ENCODE measurements at places on chromosomes 3 and 15.
A peak's percentile ranks its signal among the peaks of the same experiment; 100 is the strongest.

DNA sequence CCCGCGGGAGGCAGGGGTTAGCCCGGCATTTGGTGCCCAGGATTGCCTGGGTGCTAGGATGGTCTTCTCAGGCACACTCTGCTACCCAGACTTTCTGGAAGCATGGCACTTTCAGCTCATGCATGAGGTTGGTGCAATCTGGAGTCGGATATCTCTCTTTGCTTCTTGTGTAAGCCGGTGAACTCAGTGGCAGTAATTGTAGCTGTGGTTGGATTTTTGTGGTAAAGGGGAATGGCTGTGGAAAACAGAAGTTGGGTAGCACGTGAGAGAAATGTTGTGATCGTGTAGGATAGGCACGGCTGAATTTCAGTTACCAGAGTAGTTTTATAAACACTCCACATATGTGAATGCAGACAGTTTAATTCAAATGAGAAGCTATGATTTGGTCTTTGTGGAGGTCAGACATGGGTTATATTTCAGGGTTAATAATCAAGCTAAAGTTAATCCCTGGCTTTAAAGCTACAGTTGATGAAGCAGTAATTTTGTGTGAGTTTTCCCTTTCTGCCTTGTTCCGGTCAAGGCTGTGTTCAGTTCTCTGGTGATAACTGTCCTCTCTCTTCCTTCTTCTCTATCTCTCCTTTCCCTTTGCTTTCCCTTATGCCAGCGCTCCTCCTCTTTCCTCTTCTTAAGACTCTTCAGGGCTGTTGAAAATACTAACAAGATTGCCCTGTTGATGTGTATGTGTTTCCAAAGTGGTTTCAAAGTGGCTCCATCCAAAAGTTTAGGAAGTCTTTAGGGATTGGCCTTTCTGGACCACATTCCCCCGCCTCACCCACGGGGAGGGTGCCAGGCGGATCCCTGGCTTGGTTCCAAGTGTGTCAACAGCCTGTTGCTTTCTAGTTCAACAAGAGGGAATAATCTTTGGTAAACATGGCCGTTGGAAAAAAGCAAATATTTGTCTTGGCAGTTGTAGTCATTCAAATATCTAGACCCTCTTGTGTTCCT is 404.6 kb upstream of the C2CD4B start:
- no peak for DNase-seq

- DNase-seq: peak; percentile 44
These were observed 42.9 kb downstream of the TNFAIP8L3 start for GRCh38 chr15:51051776-51052175.

- no peak for DNase-seq
These were observed 13.2 kb downstream of the STOML1 start for GRCh38 chr15:73978896-73979295.

DNA sequence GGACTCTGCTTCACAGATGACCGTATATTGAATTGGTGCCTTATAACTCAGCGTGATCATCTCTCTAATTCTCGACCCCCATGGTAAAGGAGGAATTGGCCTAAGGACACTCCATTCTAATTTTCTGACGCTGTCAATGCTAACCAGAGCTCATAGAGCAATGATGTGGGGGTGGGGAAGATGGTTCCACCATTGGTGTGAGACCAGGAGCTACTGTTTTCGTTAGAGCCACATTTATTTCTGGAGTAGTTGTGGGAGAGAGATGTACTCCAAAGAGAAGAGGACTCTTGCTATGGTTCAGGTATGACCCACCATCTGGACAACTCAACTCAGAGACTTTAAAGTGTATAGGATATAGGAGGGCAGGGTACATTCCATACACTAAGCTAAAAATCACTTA is 16.3 kb downstream of the ZBTB38 start:
- no peak for DNase-seq

GRCh38 chr15:69505956-69506556 is 53.4 kb downstream of the RPLP1 start:
- no peak for DNase-seq

- DNase-seq: no peak
These were observed 20.6 kb downstream of the SLC6A20 start for GRCh38 chr3:45775571-45776300.

Measured in BE2C (cell line).